ENCODE measurements at places on chromosomes 5 and 9.

GRCh38 chr9:79663878-79664277 is 92.1 kb downstream of the TLE4 start:
- DNase-seq, result no peak

DNA sequence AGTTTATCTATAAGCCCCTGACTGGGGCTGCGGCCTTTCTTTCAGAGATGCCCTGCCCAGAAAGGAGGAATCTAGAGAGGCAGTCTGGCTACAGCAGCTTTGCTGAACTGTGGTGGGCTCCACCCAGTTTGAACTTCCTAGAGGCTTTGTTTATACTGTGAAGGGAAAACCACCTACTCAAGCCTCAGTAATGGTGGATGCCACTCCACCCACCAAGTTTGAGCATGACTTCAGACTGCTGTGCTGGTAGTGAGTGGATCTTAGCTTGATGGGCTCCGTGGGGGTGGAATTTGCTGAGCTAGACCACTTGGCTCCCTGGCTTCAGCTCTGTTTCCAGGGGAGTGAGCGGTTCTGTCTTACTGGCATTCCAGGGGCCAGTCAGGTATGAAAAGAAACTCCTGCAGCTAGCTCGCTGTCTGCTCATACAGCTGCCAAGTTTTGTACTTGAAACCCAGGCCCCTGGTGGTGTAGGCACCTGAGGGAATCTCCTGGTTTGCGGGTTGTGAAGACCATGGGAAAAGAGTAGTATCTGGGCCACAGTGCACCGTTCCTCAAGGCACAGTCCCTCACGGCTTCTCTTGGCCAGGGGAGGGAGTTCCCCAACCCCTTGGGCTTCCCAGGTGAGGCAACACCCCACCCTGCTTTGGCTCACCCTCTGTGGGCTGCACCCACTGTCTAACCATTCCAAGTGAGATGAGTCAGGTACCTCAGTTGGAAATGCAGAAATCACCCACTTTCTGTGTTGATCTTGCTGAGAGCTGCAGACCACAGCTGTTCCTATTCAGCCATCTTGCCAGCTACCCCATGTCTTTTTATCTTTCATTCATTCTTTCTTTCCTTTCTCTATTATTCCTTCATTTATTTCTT is 211.8 kb upstream of the C9orf72 start:
- DNase-seq, result no peak

DNA sequence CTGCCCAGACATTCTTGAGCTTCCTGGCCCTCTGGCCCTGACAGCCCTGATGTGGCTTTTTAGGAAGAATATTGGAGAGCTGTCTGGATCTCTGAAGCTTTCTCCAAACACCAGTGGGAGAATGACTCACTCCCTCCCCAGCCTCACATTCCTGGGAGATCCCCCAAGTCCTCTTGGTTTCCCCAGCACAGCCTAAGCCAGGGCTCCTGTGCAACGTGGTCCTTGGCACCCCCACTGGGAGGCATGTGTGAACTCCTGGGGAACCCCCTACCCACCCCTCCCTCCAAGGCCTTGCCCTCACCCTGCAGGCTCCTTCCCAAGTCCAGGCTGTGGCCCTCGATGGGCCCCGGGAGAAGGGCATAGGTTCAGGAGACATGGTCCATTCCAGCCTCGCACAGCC is 12.7 kb downstream of the GLIPR2 start:
- peak; percentile 78 for DNase-seq

DNA sequence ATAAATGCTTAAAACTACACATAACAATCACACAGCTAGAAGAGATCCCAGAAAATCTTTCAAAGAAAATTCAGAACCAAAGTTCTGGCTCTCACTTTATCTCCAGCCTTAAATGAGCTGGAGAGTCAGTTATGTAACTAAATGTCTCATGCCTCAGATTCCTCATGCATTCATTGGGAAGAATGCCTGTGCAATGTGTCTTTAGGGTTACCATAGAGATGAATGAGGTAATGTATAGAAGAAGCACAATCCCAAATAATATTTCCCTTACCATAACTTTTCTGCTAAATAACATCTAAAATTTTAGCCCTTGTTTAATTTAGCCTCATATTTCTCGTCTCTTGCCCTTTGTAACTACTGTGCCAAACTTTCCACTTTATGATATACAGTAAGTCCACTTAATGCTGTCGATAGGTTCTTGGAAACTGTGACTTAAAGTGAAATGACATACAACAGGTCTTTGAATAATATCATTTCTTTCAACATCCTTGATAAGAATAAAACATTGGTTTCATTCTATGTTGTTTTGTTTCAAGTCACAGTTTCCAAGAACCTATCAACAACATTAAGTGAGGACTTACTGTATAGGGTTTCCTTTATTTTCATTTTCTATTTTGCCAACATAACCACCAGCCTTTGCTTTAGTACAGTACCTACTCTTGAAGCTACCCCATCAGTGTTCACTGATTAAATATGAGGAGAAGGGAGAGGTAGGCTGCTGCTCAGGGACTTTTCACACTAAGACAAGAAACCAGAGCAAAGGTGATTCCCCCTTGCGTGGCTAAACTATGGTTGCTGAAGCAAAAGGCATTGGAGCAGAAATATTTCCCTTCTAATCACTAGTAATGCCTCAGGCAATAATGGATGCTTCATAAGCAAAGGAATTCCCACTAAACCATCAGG is 295.7 kb upstream of the PTGER4 start:
- DNase-seq, result peak; percentile 66

- DNase-seq, result no peak
These were observed 91.7 kb upstream of the ADAMTSL1 start for GRCh38 chr9:18382243-18382642.

DNA sequence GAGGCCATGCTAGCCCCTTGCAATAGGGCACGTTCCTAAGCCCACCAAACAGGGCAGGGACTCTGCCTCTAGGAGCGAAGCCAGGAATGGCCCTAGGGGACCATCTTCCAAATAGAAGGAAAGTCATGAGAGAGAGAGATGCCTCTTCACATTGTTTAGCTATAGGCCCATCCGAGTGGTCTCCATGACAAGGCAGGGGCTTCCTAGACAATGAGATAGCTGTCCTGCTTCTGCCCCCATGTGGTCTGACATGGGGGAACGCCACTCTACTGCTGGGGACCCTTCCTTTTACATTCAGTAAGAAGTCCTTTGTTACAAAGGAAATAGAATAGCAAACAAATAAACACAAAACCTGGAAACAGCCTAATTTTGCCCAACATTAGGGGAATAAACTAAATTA is 17.9 kb upstream of the KIF4B start:
- no peak for DNase-seq

DNA sequence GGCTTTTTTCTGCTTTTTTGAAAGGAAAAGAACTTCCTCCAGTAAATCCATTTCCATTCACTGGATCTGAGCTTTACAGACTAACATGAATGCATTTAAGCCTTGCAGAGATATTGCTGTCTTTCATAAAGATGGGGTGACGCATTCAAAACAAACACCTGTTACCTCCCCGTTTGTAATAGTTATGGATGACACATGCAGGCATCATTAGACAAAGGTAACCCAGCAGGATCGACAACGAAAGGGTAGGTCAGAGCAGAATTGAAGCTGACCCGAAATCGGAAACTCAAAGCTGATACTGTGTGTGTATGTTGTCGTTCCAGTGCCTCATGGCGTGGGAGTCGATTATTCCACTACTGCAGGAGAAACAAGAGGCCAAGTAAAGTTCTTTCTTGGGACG is 22.2 kb downstream of the SLC46A2 start:
- no peak for DNase-seq

GRCh38 chr5:120164986-120165385 is 299.1 kb upstream of the PRR16 start:
- DNase-seq, result no peak

- peak; percentile 85 for DNase-seq
These were observed 36.3 kb downstream of the ERGIC1 start for GRCh38 chr5:172870291-172870714.

DNA sequence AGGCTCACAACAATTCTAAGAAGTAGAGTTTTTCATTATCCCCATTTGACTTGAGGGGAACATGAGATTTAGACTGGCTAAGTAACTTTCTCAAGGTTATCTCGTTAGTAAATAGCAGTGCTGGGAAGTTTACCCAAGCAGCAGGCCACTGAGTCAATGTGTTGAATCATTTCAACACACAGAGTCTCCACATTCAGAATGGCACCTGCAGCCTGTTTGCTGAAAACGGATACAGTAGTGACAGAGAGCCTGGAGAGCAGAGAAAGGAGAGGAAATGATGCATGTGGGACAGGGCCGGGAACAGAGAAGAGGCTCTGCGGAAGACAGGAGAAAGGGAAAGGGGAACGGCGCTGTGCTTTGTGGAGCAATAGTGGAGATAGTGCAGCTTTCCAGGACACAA is 33.5 kb upstream of the ZSWIM6 start:
- DNase-seq, result peak; percentile 18

GRCh38 chr5:31593665-31594064 is 45.3 kb upstream of the PDZD2 start:
- DNase-seq, result no peak

DNA sequence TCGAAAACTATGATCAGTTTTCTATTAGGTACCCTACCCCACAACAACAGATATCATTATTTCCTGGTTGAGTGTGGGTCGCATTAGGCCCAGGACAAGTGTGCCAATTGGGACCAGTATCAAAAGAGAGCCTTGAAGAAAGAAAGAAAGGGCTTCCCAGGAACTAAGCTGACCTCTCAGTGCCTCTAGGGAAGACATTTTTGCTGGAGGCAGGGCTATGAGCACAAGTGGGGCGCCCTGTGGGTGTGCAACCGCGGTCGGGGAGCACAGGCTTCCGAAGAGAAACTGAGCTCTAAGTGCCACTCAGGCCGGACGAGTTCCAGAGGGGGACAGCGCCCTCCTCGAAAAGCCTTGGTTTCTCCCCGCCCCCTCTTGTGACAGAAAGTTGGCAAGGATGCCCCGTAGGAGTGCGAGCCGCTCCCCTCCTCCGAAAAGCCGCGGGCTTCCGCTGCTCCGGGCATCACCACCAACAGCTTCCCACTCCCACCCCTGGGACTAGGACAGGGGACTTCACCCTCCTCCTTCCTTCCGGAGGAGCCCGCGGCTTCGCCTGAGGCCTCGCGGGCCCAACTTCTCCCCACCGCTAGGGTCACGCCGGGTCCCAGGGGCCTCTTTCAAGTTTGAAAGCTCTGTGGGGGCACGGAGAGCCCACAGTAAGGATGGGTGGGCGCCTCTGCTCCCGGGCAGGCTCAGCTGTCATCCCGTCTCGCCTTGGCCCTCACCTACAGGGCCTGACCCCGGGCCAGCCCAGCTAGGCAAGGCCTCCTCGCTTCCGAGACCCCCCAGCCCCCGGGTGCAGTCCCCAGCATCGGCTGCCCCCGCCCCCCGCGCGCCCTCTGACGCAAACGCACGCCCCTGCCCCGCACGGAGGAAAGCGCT is 2.0 kb downstream of the NR2F1-AS1 start:
- DNase-seq, result peak; percentile 31
